ENCODE measurements at places on chromosomes 2 and 18.

DNA sequence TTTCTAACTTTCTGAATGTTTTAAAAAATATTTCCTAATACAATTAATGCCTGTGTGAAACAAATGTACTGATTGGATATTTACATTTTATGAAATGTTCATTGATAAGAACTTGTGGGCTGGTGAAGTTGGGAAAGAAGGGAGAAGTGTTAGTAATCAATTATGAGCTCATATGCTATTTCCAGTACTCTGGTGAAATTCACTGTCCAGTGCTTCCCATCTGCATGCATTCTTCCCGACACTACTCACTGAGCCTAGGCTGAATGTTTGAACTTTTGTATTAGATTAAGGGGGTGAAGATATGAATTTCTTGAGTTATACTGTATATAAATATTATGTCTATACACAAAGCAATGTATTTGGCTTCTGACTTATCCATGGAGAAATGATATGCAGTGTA lies 36.0 kb downstream of the SKA1 start:
- DNase-seq: no peak

GRCh38 chr2:212227755-212228154 lies 310.8 kb downstream of the ERBB4 start:
- peak; percentile 66 for DNase-seq

DNA sequence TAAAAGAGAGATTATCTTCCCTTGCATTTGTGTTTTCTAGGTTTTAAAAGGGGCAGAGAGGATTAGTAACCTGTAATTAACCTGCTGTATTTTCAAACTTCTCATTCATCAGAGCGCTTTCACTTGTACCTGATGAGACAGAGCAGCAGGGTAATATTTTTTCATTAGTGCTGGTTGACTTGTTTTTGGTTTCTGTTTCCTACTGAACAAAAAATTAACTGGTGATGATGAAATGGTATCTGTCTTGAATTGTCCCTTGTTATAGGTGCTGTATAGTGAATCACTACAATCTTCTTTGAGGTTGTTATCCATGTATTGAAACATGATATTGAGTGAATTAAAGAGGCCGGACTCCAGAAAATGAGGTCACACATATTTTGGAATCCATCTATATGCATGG lies 37.9 kb downstream of the CDH20 start:
- no peak for DNase-seq

DNA sequence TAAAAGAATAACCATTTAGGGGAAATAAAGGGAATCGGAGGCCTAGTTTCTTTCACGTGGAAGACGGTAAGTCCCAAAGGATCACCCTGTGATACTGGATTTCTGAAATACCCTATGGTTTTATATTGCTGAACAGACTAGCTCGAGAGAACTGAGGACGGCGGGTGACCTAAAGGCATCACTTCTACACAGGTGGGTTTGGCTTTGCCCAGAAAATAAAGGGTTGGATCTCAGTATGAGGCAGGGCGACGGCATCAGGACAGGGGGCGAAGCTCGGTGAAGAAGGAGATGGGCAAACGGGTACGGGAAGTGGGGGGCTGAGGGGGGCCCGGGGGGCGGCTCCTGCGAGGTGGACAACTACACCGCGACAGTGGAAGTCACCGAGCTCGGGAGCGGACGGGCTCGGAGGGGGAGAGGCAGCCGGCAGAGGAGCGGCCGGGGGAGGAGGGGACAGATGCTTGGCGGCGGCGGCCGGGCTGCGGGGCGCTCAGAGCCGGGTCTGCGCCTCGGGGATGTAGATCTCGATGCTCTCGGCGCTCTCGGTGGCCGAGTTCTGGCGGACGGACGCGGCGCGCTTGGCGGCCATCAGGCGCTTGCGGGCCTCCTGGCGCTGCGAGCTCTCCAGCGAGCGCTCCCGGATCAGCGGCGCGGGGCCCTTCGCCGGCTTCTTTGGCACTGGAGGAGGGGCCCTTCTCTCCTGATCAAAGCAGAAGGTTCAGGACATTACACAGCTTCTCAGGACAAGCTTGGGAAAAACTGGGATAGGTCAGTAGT lies 48.9 kb downstream of the TGIF1 start:
- peak; percentile 25 for DNase-seq

GRCh38 chr2:139684286-139684860 lies 904.2 kb upstream of the NXPH2 start:
- DNase-seq: no peak

DNA sequence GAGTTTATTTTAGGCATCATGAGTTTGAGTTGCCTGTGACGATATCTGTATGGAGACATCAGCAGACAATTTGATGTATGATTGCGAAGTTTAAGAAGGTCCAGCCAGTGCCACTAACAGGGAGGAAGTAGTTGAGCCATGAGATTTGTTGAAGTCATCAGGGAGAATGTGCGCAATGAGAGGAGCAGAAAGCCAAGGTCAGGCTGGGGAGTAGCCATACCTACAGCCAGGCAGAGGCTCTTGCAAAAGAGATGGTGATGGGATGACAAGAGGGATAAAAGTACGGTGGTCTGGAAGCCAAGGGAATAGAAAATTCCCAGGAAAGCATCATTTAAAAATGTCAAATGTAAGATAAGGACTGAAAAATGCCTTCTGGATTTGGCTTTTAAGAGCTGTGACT lies 51.2 kb downstream of the LIMS1 start:
- DNase-seq: no peak

DNA sequence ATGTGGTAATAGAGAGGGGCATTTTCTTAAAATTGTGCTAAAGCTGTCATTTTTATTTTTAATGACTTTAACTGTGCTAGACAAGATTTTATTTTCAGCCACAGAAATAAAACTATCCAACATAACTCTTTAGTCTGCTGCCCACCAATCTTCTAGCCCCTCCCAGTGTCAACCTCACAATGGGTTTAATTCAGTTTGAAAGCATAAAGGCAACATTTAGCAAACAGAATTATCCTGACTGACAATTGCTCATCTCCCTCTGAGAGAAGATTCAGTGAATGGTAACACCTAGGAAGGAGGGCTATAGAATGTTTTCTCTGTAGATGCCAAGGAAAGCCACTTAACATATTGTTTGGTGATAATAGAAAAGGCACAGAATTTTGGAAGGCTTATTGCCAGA lies 5.2 kb downstream of the ERMN start:
- no peak for DNase-seq

DNA sequence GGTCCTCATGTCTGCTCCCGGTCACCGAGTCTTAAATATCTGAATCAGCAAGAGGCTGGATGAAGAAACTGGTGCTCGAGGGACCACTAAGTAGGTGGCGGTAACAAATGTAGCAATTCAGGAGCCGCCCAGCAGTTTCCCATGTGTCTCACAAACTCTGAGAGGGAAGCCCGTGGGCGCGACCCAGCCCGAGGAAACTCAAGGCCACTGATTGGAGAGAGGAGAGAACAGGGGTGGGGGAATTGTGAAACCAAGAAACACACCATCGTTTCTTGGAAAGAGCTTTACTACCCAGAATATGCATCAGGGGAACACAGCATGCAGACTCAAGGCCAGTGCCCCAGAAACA lies 10.8 kb downstream of the MLPH start:
- DNase-seq: no peak

- DNase-seq: no peak
Observed at GRCh38 chr2:211086049-211086448, 529.6 kb downstream of the CPS1 start.

- no peak for DNase-seq
Observed at GRCh38 chr2:31335921-31336585, 78.5 kb downstream of the XDH start.

DNA sequence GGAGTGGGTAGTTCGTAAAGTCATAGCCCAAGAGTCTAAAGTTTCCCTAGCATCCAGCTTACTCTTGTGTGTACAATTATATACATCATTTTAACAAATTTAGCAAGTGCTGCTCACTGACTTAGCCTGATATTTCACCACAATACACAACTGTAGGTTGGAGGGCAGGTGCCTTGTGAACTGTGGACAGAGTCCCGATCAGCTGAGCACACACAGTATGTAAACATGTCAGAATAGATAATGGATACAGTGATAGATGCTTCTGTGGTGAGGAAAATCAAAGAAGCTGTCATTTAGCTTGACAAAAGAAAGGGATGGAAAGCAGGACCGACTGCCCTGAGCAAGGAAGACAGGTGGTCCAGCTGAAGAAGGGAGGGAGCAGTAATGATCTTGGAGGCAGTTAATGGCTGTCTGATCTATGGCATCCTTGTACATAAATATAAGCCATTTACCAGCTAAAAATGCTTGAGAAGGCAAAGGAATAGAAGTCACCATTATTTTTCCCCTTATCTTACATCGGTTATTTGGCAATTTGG lies 372.8 kb upstream of the UBE2E3 start:
- DNase-seq: no peak

DNA sequence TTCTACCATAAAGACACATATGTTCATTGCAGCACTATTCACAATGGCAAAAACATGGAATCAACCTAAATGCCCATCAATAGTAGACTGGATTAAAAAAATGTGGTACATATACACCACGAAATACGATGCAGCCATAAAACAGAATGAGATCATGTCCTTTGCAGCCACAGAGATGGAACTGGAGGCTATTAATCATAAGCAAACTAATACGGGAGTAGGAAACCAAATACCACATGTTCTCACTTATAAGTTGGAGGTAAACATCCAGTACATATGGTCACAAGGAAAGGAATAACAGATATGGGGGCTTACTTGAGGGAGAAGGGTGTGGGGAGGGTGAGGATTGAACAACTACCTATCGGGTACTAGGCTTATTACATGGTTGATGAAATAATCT lies 7.7 kb downstream of the HMSD start:
- DNase-seq: no peak

DNA sequence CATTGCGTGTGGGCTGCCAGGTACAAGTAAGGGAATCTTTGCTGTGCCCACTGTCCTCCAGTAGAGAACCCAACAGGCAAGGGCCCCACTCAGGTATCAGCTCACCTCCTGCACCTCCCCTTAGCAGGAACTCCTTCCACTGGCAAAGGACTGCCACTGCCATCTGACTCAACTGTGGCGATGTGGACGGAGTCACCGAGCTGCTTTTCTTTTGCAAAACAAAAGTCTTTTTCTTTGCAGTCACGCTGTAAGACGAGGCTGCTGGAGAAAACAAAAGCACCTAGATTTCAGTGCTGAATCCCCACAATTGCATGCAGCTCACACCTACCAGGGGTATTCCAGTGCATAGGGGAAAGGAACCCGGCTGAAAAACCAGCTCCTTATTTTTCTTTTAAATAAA lies 7.9 kb downstream of the MTERF4 start:
- no peak for DNase-seq

- DNase-seq: peak; percentile 24
Observed at GRCh38 chr18:47422524-47422923, 171.1 kb upstream of the SKOR2 start.

DNA sequence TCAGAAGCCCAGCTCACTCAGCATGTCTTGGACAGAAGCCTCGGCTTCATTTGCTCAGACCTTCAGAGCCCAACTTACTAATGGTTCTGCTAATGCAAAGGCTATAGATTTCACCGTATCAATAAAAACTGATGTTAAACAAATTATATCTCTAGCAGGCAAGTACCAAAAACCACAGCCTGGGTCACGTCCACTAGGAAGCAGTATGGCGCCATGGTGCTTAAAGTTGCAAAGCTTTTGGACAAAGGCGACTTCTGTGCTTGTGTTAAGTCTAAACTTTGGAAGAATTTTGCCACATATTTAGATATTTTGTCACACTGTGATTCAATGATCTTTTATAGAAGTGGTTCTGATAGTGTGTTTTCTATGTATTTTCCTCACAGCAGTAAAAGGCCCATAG lies 276.8 kb upstream of the PARD3B start:
- DNase-seq: no peak

DNA sequence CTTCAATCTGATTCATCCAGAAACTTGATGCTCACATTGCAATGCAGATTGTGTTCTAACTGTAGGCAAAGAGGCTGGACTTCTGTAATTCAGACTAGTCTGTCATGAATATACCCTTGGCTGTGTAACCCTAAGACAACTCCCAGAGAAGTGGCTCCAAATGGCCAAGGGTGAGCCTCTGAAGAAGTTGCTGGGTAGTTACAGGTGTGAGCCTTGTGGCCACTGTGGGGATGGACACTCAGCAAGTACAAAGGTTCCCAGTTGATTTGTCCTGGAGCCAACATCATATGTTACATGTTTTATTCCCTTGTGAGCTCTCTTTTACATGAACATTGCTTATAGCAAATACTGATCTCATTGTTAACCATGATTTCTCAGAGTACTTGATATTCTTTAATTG lies 94.8 kb upstream of the KCNJ3 start:
- no peak for DNase-seq

GRCh38 chr18:49668574-49669275 lies 106.9 kb downstream of the LIPG start:
- peak; percentile 57 for DNase-seq

- no peak for DNase-seq
Observed at GRCh38 chr2:125125902-125126301, 1100.8 kb downstream of the CNTNAP5 start.

GRCh38 chr18:72194072-72194471 lies 350.1 kb downstream of the CBLN2 start:
- no peak for DNase-seq

DNA sequence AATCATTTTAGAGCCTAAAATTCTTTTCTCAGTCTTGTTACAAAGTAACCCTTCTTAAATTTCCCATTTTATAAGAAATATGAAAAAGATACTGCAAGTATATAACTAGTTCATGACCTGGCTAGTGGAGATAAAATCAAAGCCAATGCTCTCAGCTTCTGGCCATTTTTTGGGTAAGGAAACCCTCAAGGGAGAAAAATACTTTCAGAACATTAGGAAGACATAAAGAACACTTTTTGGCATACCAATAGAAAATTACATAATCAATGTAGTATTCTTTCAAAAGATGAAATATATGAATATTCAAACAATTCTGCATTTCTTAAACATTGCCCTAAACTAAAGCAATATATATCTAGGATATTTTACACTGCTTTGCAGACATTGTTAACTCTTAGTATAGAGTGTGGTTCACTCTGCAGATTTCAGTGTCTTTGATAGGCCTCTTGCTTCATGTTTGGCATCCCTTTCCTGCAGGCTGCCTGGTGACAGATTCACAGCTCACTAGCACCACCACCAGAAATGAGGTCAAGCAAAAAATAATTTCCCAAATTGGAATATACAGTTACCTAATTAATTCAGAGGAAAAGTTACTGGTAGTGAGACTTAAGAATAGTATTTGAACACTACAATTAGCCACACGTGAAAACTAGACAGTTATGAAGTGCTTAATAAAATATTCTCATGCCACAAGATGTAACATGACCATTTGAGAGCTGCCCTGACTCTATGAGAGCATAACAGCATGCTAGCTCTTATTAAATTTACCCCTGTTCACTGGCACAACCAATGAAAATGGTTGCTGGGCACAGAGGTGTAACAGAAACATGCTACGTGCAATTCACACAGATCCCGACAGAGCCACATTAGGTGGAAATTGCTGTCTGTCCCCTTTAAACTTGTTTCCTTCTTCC lies 36.0 kb downstream of the PAIP2B start:
- DNase-seq: peak; percentile 19

Data from muscle of back (tissue), 13 donors.